ENCODE measurements at places on chromosomes 4 and X.

DNA sequence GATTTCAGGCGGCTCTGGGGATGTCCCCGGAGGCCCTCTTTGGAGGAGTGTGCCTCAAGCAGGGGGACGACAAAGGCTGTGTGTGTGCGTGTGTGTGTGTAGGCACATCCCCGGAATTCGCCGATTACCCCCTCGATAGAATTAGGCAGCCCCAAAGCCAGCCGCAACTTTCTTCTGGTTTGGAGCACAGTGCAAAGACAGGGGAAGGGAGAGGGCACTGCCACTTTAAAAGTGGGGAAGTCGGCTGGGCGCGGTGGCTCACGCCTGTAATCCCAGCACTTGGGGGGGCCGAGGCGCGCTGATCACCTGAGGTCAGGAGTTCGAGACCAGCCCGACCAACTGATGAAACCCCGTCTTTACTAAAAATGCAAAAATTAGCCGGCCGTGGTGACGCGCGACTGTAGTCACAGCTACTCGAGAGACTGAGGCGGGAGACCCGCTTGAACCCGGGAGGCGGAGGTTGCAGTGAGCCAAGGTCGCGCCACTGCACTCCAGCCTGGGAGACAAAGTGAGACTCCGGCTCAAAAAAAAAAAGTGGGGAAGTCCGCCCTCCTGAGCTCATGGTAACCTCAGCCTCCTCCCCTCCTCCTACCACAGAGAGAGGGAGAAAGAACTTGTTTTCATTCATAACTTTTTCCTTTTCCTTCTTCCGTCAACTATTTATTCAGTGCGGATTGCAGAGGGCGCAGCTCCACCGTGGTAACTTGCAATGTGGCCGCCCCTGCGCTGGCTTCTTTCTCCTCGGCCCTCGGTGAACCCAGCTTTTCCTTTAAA is 2.4 kb downstream of the SPRY1 start:
- peak; percentile 41 for DNase-seq

- DNase-seq, result no peak
These were observed 65.4 kb upstream of the ENPP6 start for GRCh38 chr4:184282895-184283654.

DNA sequence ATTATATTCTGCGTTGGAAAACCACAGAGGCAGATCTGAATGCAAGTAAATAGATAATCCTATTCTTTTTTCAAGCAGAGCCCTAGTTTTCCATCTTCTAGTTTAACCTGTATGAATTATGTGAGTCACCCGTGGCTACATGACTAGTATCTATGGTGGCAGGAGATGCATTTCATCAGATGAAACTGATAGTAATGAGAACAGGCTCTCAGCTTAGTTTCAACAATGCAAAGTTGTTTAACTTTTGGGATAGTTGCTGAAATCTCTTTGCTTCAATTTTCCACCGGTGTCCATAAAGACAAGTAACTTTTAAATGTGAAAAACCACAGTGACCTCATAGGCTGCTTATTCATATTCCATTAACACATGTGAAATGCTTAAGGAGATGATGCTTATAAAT is 1317.4 kb upstream of the TENM3 start:
- no peak for DNase-seq

- DNase-seq, result no peak
These were observed 250.1 kb downstream of the SNCA start for GRCh38 chr4:89586864-89587263.

GRCh38 chrX:110286106-110286505 is 31.8 kb downstream of the AMMECR1 start:
- DNase-seq, result no peak

GRCh38 chr4:164424846-164425245 is 329.1 kb upstream of the SMIM31 start:
- DNase-seq, result no peak

- no peak for DNase-seq
These were observed 1.3 kb downstream of the PTPN13 start for GRCh38 chr4:86595426-86595805.
